Endothelial cell (in vitro differentiated cells): ENCODE measurements at places on chromosomes 3 and 15.

- no peak for DNase-seq
Observed at GRCh38 chr15:94295275-94295674, 63.9 kb downstream of the MCTP2 start.

GRCh38 chr3:77052051-77052501, 12.2 kb downstream of the ROBO2 start:
- no peak for DNase-seq

- no peak for DNase-seq
Observed at GRCh38 chr15:45668386-45668785, 33.6 kb downstream of the SQOR start.

- no peak for DNase-seq
Observed at GRCh38 chr15:91572110-91572509, 281.4 kb upstream of the SLCO3A1 start.

- no peak for DNase-seq
Observed at GRCh38 chr15:94185547-94186236, 45.7 kb upstream of the MCTP2 start.

DNA sequence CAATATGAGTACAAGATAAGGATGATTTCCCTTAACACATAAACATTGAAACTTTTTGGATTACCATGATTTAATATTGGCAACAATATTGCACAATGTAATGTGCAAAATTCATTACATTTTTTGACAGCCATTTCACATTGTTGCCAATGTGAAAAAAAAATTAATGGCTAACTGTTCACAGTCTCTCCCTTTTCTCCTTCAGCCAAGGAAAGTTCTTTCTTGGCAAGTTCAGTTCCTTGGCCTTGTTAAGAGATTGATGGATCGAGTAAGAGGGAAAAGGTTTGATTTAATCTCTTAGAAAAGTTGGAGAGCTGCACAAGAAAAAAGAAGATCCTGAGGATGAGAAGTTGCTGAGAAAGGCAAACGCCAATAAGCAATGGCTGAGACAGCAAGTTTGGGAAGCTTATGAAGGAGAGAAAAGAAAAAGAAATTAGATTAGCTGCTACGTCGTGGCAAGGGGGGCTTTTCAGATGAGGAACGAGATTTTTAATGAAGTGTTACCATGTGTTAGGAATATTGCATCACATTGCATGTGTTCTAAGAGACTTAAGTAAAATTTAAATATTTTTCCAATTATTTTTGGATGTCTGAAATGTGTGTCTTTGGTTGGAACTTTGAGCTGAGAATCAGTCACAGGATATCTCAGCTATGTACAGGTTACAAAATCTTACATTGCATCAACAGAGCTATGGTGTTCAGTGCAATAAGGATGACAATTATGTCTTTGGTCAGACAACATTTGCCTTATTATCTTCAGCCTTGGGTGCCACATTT, 61.4 kb upstream of the ZNF280D start:
- DNase-seq: no peak

DNA sequence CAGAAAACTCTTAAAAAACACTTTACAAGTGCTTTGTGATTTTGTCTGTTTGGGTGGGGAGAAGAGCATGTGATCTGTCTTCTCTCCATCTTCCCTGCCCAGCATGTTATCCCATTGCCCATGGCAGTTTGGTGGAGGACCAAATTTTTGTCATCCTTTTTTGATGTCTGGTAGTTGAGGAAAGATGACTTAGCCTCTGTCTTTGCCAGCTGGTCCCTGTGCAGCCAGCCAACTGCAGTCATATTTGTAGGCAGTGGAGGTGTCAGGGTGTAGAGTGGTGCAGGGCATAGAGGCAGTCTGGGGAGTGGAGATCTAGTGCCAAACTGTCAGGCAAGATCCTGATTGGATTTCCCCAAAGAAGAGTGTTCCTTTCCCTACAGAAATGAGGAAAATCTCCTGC, 40.7 kb downstream of the GASK1A start:
- DNase-seq: no peak

DNA sequence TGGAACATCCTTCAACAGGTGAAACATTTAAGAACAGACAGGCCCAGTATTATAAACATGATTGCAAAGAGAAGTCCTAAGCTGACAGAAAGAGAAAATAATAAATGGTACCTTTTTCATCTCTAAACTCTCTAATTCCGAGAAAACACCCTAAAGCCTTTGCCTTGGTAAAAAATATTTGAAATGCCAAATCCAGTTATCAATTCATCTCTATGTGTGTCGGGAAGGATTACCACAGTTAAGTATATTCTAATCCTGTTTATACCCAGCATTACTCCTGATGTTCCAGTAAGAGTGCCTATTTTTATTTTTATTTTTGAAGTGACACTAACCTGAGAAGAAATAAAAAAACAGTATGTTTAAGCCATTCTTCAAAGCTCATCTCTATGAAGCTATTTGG, 219.3 kb upstream of the NANOGP8 start:
- no peak for DNase-seq

- no peak for DNase-seq
Observed at GRCh38 chr15:62795171-62795570, 247.4 kb upstream of the TPM1 start.

- DNase-seq: no peak
Observed at GRCh38 chr3:195025056-195025883, 245.7 kb downstream of the XXYLT1 start.

DNA sequence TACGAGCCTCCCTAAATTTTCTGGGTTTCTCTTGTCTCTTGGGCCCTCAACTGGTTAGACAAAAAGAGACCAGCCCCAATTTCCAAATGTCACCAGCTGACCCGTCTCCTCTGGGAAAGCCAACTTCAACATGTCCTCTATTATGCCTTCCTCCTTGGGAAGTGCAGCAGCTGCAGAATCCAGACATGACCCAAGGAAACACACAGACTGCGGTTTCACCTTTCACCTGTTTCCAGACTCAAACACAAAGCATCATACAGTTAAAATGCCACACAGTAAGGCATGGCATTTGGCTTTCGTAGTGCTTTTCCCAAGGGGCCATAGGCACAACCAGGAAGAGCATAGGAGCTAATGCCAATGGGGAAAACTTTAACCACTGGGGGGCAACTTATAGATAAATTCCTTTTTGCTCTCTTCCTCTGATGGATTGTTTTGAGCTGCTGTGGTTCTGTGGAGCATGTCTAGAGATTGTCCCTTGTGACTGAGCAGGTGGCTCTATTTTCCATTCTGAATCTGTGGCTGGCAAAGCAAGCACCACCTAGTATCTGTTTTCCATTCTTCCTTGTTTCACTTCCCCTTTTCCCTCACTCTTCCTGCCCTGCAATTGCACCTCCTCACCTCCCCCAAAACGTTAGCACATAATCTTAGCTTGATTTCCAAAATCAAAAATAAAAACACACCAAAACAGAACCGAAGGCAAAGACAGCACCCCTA, 49.3 kb downstream of the HHLA2 start:
- DNase-seq: no peak

GRCh38 chr3:110533089-110533488, 538.5 kb upstream of the NECTIN3 start:
- DNase-seq: no peak

DNA sequence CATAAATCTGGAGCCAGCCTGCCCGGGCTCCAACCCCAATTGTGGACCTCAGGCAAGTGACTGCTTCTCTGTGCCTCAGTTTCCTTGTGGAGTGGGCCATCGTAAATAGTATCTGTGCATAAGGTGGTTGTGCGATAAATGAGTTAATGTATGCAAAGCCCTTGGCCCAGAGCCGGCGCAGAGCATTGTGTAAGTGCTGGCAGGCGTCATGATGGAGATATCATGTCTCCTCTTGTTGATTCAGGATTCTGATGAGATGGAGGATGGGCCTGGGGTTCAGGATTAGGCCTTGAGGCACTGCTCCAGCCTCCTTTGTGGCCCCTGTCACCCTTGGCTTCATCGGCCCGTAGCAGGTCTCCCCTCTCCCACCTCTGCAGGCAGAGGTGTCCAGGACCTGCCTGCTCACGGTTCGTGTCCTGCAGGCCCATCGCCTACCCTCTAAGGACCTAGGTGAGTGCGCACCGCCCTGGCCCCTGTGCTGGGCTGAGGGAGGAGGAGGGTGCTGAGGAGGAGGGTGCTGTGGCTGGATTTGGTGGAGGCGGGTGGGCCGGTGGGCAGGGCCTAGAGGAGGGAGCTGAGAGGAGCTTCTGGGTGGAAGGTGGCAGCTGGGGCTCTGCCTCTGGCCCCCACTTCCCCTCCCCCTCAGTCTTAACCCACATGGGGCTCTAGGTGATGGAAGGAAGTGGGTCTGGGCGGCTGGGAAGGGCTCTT, 1.3 kb downstream of the PLA2G4B start:
- DNase-seq: no peak

DNA sequence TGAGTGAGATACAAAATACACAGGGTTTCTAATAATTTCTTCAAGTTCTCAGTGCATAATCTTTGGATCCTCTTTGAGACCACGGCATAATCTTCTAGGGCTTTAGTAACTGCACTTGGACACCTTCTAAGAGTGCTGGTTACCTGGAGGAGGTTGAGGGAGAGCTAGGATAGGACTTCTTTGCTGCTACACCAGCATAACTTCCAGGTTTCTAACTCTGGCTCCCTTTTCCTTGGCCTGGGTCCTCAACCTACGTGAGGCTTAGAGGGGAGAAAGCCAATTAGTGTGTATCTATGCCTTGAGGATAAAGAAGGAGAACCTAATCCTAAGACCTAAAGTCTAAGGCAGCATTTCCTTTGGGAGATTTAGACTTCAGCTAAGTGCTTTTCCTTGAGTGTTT, 184.8 kb downstream of the LSAMP start:
- no peak for DNase-seq

DNA sequence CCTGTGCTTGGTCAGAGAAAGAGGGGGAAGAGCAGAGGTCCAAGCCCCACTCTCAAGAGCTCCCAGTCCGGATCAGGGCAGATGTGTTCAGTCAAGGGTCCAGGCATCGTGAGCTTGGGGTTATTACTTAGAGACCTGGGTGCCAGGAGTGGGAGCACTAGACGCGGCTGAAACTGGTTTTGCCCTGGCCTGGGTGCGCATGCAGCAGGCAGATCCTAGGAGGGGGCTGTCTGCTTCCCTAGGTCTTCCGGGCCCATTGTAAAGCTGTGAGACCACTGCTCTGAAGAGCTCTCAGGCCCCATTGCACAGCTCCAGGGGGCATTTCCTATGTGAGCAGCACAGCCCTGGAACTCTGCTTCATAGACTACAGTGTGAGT, 204.9 kb upstream of the LINGO1 start:
- DNase-seq: no peak

DNA sequence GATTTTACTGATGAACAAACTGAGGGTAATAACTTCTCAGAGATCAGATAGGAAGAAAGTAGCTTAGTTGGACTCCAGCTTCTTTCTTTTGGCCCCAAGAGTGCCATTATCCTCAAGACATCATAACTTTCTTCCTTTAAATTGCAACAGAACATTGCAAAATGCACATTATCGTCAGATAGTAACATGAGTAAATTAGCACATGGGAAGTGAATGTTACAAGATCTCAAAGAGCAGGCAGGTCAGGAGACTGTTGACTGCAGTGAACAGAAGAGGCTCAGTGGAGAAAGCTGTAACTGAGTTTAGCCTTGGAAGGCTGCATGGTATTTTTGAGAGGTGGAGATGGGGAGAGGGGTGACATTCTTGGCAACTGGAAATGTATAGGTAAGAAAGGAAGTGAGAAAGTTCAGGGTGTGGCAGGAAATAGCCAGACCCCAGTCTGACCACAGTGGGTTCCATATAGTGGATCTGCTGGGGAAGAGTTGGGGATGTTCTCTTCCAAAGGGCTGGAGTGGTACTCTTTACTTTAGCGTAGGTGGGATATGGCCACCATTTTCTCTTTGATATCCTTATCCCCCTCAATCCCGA, 307.7 kb downstream of the RPLP1 start:
- DNase-seq: no peak

DNA sequence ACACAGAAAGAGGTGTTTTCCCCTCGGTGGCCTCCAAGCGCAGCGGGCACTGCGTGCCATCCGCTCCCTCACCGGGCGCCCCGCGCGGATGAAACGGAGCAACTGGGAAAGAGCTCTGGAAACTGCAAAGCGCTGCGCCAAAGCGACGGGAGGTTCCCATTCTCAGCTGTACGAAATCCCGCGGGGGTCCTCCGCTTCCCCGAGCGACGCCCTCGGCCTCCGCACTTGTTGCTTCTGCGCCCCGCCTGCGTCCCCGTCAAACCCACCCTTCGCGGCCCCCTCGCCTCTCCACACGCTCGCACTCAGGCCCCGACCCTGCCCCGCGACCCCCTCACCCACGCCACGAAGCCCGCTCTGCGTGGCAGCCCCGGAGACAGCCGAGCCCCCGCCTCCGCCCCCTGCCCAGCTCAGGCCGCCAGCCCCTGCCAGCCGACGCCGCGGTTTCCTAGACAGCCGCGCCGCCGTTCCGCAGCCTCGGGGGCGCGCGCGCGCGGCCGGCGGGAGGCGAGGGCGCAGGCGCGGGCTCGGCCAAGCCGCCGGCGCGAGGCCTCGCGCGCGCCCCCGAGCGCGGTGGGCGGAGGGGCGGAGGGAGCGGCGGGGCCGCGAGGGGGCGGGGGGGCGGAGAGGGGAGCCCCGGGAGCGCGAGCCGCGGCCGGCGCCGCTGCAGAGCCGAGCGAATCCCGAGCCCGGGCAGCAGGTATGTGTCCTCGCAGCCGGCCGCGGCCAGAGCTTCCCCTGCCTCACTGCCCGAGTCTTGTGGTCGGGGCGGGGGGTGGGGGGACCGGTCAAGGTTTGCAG, at the start of gene TMEM266:
Gene TMEM266, plus strand, starts transcription at position 666 of the 798 bp plus-strand sequence. CDS start 74,279 bp downstream, outside the sequence.
- DNase-seq: peak; percentile 76

- no peak for DNase-seq
Observed at GRCh38 chr3:191523148-191523547, 62.2 kb downstream of the PYDC2 start.
